NCI-H510A treated with DMSO at 0.1 percent for 48 hours (cell line): ENCODE measurements at places on chromosomes 13 and 19.

GRCh38 chr19:54281007-54281728 lies at the start of gene LILRB2:
TSS of gene LILRB2 (minus strand) at chr19:54281110. CDS start at chr19:54280496, 614 bp downstream.
- no peak for DNase-seq

- no peak for DNase-seq
Measured at GRCh38 chr13:45519493-45519892, 54.8 kb downstream of the COG3 start.

DNA sequence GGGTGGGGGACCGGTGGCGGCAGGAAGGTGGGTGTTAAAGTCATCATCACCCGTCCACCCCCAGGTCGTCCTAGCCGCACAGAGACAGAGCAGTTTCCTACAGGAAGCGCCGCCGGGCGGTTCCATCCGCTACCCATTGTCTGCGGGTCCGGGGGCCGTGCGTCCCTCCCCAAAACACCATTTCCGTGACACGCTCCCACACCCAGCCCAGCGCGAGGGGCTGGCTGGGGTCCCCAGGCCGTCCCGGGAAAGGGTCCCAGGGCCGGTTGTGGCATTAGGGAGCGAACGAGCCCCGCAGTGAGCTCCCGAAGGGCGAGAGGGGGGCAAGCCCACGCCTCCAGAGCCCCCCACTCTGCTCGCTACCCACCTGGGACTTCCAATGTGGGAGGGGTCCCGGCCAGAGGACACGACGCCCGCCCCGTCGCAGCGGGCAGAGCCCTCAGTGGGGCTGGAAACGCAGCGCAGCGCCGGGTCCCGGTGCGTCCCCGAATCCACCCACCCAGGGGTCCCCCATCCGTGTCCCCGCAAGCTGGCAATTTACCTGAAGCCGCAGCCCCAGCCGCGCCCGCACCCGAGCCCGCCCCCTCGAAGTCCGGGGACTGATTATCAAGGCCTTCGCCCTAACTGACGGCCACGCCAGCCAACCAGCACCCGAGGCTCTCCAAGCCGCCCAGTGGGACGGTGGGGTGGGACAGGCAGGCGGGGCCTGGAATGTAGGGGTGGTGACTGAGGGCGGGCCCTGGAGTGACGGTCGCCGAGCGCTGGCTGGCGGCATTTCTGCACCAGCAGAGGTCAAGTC lies at the start of gene KANK3:
TSS of gene KANK3 (minus strand) at position 579 of the 799 bp plus-strand sequence. CDS start 5,434 bp downstream, outside the sequence.
- peak; percentile 89 for DNase-seq

DNA sequence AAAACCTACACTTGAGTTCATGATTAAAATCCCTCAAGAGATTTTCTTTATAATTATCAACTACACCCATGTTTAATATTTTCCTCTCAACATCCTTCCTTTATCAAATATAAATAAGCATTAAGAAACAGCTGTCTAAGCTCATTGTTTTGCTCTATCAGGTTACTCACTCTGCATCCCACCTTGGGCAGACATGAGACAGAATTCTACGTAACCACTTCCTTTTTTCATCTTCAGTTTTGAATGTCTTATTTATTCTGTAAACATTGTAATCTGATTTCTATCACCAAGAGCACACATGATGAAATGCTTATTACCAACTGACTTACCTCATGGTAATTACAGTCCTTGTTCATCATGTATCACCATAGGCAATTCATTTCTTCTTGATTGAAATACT lies 1256.6 kb upstream of the ATXN8OS start:
- DNase-seq, result peak; percentile 4

DNA sequence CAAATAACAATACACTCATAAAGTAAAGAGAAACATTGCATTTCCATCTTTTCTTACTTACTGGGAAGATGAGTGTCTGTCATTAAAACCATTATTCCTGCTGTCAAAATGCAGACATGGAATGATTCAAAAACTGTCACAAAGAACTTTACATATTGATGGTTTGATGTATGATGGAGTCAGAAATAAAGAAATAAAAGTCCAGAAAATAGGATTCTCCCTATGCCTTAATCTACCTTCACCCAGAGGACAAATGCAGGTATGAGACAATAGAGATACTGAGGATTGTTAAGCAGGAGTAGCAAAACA lies 656.1 kb downstream of the TBC1D4 start:
- DNase-seq, result no peak

DNA sequence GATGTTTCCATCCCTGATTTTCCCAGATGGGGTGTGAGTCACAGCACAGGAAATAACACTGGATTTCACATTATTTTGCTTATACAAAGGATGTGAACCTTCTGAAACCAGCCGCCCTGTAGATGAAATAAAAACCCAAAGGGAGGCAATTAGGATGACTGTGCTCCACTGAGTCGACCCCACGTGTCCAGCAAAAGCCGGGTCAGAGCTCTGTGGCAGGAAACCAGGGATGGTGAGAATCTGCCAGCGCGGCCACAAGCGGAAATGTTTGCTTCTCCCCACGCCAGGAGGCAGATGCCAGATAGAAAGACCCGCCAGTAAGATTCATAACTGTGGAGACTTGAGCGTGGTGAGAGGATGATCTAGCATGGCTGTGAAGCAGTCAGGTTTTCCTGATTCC lies 764.4 kb downstream of the LIG4 start:
- DNase-seq, result no peak
